ENCODE measurements at places on chromosomes 7 and 10.

- DNase-seq = no peak
Measured at GRCh38 chr7:67478066-67478465, 481.4 kb downstream of the TYW1 start.

GRCh38 chr10:73517166-73517888 lies 21.5 kb upstream of the PPP3CB start:
- DNase-seq = no peak

DNA sequence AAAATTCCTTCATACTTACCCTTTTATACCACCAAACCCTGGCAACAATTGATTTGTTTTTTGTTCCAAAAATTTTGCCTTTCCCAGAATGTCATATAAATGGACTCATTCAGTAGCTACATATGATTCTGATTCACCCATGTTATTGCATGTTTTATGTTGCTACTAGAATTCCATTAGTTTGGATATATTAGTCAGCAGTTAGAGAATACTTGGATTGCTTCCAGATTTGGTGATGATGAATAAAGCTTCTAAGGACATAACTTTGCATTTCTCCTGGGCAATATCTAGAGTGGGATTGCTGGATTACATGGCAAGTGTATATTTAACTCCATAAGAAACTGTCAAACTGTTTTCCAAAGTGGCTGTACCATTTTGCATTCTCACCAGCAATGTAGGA lies 806.9 kb downstream of the DNAJB9 start:
- no peak for DNase-seq

DNA sequence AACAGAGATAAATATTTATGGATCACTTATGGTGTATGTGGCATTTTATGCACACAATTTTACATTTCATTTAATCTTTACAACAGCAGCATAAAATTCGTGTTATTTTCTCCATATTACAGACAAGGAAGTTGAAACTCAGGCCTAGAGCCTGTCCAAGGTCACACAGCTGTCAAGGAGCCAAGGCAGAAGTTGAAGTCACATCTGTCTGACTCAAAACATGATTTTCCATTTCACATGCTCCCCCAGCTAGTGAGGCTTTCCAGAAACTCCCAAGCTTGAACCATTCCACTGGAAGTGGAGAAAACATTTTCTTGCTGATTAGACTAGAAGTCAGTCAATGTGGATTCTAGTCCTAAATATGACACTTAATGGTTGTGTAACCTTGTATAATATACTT lies 110.5 kb downstream of the HECTD2 start:
- DNase-seq = no peak

DNA sequence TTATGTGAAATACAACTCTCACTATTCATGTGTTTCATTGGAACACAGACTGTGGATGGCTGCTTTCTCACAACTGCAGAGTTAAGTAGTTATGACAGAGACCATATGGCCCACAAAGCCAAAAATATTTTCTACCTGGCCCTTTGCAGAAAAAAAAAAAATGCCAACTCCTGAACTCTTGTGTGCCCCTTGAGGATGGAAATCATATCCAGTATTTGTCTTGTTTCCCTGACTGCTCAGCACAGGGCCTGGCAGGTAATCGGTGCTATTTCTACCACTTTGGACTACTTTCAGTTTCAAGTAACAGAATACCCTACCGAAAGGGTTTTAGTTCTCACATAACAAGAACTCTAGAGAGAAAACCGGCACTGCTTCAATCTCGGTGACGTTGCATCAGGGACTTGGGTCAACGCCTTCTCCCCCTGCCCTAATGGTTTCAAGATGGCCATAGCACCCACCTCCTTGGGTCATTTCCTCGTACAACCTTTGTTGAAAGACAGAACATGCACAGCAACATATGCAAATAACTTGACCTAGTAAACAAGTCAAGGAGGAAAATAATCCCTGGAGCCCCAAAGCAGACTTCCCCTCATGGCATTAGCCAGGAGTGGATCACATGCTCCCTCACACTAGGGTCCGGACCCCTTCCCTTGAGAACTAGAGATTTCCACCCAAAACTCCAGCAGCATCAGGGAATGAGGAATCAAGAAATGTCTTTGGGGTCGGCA lies 11.8 kb upstream of the GPNMB start:
- DNase-seq = no peak

DNA sequence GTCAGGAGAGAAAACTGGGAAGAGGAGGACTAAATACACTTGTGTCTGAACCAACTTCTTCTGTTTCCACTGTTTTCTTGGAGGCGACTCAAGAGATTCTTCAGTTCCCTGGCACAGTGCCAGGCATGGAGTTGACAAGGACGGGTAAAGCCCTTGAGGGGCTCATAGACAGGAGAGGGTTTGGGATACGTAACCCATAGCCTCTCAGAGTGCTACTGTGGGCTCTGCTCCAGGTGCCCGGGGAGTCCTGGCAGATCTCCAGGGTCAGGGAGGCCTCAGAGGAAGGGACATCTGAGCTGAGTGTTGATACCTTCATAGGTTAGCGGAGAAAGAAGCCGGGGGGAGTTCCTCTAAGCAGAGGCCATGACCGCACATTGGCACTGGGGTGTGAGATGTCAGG lies 42.0 kb downstream of the GALNT17 start:
- DNase-seq = no peak

GRCh38 chr10:70293169-70293843 lies 9.5 kb upstream of the NPFFR1 start:
- no peak for DNase-seq

GRCh38 chr7:36180121-36180520 lies 27.1 kb downstream of the EEPD1 start:
- no peak for DNase-seq

GRCh38 chr7:104775531-104775930 lies 238.5 kb upstream of the KMT2E start:
- no peak for DNase-seq

DNA sequence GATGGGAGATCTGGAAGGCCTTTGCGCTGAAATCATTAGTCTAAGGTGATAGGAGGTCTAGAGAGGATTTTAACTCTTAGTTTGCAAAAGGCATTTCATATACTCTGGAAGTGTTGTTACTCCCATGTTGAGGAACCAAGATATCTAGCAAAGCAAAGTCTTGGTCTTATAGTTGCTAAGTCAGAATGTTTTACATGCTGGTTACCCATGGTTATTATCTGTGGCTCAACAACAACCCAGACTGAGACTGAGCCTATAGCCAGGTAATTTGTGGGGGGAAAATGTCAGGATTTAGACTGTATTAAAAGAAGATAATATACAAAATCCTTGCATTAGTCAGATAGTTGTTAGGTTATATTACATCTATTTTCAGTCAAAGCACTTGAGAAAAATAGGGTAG lies 50.9 kb downstream of the LSMEM1 start:
- no peak for DNase-seq

GRCh38 chr7:132380059-132380458 lies 196.2 kb downstream of the PLXNA4 start:
- DNase-seq = no peak

GRCh38 chr7:159331462-159331861 lies 186.8 kb upstream of the VIPR2 start:
- DNase-seq = no peak

GRCh38 chr10:73218431-73219191 lies 28.4 kb downstream of the DNAJC9 start:
- DNase-seq = peak; percentile 10

- no peak for DNase-seq
Measured at GRCh38 chr10:77925795-77926565, 575 bp downstream of the DLG5 start.

DNA sequence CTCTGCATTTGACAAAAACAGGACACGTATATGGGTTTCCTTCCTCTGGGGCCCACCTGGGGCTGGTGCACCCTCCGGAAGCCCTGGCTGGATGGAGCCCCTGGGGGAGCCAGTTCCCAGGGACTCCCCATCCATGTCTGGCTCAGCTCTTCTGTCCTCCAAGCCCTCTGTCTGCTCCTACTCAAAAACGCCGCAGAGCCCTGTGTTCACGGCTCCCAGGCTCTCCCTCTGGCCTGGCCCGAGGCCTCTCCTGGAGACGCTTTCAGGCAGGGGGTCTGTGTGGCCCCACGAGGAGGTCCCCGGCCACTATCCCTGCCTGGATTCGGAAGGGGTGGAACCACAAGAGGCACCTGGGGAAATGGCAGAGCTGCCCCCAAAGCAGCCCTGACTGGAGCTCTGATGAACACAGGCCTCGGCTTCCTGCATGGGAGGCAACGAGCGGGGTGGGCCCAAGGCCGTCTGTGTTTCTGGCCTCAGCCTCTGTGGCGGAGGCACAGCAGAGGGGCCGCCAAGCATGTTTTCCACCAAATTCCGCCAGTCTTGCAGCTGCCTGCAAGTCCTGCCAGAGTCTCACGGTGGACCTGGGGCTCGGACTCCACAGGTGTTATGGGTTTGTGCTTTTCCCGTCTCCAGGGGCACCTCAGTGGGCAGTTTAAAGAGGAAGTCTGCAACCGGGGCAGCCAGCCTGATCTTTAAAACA lies 22.6 kb upstream of the INPP5A start:
- DNase-seq = no peak

GRCh38 chr7:152025937-152026890 lies 740 bp downstream of the GALNT11 start:
- no peak for DNase-seq

- DNase-seq = no peak
Measured at GRCh38 chr10:24394461-24395190, 185.7 kb downstream of the KIAA1217 start.

DNA sequence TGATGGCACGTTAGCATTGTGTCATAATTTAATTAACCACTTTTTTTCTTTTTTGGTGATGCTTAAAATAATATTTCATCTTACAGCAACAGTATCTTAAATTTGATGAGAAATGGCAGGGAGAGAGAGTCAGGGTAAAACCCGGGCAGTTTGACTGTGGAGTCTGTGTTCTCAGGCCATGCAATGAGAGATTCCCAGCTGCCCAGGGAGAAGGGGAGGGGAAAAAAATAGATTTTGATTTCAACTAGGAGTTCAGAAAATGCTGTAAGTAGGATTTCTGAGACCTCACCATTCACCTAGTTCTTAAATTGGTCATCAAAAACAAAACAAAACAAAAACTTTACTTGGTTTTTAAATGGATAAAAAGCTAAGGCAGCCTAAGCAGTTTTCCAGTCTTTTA lies 37.4 kb upstream of the XPNPEP1 start:
- DNase-seq = no peak

DNA sequence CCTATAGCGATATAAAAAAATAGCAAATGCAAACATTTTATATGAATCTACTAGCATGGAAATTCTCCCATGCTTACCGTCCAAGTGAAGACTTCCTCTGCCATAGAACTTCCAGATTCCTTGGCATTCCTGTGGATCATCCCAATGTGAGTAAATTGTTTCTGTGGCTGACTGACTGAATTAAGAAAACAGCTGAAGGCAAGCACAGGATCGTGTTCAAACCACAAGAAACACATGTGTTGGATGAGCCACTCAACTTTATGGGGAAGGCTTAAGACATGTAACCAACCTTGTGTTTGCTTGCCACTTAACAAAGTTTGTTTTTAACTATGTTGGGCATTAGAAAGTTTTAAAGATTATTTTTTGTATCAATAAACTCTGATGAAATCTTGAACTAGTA lies 2.6 kb upstream of the MYPN start:
- DNase-seq = no peak

DNA sequence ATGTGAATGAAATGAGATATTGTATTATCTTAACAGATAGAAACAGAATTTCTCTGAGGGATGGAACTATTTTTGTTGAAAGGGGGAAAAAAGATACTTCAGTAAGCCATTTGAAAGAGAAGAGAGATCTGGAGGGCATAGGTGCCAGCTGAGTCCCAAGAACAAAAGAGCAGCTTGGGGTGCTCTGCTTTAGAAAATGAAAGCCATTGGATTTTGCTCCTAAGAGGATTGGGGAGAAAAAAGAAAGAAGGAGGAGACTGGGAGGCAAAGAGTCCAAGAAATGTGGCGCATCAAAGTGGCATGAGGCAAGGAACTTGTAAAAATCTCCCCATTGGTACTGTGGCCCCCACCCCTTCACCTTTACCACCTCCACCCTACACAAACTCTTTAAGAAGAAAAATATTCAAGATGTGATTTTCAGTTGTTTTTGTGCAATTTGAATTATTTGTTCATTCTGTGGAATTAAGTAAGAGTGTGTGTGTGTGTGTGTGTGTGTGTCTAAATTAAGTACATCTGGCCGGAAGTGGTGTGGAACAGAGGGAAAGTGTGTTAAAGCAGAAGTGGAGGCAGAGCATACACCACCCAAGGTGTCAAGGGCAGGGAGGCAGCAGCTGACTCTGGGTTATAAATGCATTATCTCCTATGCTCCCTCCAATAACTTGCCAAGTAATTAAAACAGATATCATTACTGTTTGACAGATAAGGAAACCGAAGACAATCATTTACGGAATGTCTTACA lies 9.9 kb upstream of the GNAI1 start:
- DNase-seq = no peak

GRCh38 chr7:100745184-100745583 lies 11.8 kb downstream of the ZAN start:
- DNase-seq = no peak

- no peak for DNase-seq
Measured at GRCh38 chr10:116696919-116697318, 45.4 kb downstream of the HSPA12A start.

GRCh38 chr10:33524966-33525365 lies 190.5 kb upstream of the NRP1 start:
- DNase-seq = no peak

GRCh38 chr10:72030762-72031543 lies 57.4 kb downstream of the SPOCK2 start:
- DNase-seq = peak; percentile 52

- DNase-seq = no peak
Measured at GRCh38 chr7:25613912-25614311, 385.6 kb upstream of the NPVF start.

Data from HuH-7.5 (cell line).